Smooth muscle cell of bladder (primary cell): ENCODE measurements at places on chromosomes 7 and 10. TPM values are rescaled to one million over a fixed set of nuclear protein-coding genes. Genes with fewer than 3 reads are reported as not detected.

Gene MYL10
- total RNA-seq = not detected in 2 replicates

Gene KCNH2
- total RNA-seq = 0.83 and 1.7 TPM in 2 replicates

Gene IL15RA
- 4.4 and 12.2 TPM in 2 replicates for total RNA-seq

Gene CCDC146
- 1.6 and 3.1 TPM in 2 replicates for total RNA-seq

Gene UCMA
- not detected in 2 replicates for total RNA-seq

Gene DLX6
- total RNA-seq = not detected in 2 replicates

Gene CPA2
- not detected in 2 replicates for total RNA-seq

Gene OR2A12
- total RNA-seq = not detected in 2 replicates

Gene TDRD1
- total RNA-seq = under 0.01 and 0.83 TPM in 2 replicates

Gene GHRHR
- not detected in 2 replicates for total RNA-seq

Gene PTER
- 13.8 and 15.3 TPM in 2 replicates for total RNA-seq

Gene FAM25G
- total RNA-seq = not detected in 2 replicates

Gene MRLN
- total RNA-seq = not detected in 2 replicates

Gene UNC5B
- total RNA-seq = 22.0 and 24.2 TPM in 2 replicates

Gene GPR22
- not detected in 2 replicates for total RNA-seq
